NCI-H748 treated with DMSO at 0.1 percent for 48 hours (cell line): ENCODE measurements at places on chromosomes 3 and 15.

GRCh38 chr3:107411056-107411455 is 33.8 kb downstream of the CCDC54 start:
- DNase-seq, result no peak

DNA sequence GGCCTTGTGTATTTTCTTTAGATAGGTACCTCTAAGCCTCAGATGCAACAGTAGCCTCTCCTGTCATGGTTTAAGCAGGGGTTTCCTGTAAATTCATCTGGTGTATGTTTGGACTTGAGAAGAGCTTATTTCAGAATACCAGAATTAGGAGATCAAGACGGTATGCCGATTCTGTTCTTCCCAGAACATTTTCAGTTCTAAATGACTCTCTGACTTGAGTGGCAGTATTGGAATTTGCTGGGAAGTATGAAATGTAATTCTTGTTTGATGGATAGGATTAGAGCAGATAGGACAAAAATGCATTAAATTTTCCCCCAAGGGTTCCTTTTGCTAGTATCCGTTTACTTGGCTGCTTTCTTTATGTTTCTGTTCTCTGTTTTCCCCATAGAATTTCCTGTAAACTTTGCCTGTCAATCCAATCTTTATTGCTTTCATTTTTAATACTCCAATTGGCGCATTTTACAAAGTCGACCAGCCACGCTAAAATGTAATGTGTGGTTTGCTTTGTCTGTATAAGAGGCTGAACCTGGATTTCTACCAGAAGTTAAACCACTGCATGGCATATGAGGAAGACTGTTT is 612.2 kb downstream of the RBMS3 start:
- DNase-seq, result no peak

- no peak for DNase-seq
Measured at GRCh38 chr3:63532521-63532920, 120.0 kb upstream of the SNTN start.

GRCh38 chr3:101687142-101687931 is 819 bp upstream of the RPL24 start:
- no peak for DNase-seq

DNA sequence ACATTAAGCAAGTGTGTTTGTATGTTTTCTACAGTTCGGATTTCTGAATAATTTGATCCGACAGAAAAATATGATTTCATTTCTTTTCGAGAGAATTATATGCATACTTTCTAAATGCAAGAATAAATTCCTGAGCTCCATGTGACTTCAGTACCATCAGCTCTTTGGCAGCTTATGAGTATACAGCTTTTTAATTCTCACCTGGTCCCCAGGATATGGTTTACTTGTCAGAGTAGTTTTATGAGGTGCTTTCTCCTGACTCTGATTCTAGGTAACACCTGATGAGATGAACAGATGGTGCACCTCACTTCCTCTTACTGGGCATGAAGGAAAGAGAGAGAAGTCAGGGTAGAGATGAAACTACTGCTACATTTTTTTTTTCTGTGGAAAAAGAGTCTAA is 3.1 kb downstream of the HGD start:
- DNase-seq, result no peak

DNA sequence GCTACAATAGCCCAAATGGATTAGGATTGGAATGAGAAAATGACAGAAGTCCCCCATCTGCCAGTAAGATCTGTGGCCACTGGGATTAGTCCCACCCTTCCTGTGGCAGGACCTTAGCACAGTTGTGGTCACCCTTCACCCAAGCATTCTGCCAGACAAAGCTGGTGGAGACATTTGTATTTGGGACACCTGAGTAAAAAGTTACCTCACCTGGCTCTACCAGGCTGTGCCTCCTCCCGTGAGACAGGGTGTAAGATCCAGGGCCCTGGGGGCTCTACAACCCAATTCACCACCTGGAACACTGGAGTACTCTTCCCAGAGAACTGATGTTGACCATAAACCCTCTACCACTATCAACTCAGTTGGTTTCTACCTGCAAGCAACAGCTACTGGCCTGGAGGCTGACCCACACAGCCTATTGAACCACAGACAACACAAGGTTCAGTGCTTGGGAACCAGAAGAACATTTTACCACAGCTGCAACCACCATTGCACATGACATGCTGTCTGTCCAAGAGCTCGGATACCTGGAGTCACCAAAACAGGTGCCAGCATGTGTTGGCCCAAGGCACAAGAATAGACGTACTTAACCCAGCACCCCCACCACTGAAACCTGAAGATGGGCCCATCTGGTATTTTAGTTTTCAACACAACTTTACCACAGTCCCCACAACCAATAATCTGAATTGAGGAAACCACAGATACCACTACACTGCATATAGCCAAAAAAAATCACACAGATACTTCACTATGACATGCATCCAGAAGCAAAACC is 1686.7 kb downstream of the SI start:
- no peak for DNase-seq

DNA sequence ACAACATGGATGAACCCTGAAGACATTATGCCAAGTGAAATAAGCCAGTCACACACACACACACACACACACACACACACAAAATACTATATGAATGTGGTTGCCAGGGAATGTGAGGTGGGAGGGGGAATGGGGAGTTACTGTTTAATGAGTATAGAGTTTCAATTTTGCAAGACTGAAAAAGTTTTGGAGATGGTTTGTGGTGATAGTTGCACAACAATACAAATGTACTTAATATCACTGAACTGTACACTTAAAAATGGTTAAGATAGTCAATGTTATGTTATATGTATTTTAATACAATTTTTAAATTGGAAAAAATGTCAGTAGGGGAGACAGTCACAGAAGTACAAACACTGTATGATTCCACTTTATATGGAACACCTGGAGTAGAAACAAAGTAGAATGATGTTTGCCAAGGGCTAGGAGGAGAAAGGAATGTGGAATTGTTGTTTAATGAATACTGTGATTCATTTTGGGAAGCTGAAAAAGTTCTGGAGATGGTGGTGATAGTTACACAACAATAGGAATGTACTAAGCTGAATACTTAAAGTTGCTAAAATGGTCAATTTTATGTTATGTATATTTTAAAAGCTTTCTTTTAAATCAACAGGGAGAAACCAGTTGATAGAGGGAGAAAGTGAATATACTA is 76.6 kb downstream of the RPL39L start:
- DNase-seq, result no peak

DNA sequence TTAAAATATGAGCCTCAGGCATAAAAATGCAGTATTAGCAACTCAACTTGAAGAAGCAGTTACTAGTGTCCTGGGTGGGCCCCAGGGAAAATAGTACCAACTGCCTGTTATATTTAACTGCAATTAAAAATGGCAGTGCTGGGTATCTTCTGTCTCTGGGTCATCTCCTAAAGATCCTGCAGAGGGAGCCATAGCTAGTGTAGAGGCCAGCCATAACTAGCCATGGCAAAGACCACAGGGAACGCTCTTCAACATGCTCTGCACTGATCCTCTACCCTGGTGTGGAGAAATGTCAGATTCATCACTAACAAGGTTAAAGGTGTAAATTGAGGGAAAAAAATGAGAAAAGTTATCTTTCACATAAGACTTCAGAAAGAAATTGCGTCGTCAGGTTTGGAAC is 181.3 kb downstream of the SNRPN start:
- DNase-seq, result no peak

DNA sequence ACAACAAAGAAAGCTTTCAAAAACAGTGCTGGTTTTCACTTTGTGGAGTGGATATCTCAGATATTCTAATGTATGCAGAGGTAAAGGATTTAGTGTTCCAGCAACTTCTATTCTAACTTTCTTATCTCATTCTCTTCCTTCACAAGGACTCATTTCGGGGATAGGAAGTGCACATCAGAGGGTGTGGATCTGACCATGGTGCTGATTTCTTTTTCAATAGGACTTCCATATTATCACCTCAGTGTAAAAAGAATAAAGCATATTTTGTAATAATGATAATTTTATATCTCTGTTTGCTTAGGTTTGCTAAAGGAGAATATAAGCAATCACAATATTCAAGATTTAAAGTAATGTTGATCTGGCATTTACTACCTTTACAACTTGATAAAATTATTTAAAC is 12.5 kb upstream of the CADM2 start:
- DNase-seq, result no peak

GRCh38 chr3:49803465-49804140 is 542 bp downstream of the INKA1 start:
- no peak for DNase-seq
